Islet precursor cell (in vitro differentiated cells): ENCODE measurements at places on chromosomes 2 and 18.
A peak's percentile ranks its signal among the peaks of the same experiment; 100 is the strongest.

GRCh38 chr2:182068811-182069210, 83.2 kb downstream of the PPP1R1C start:
- no peak for DNase-seq

DNA sequence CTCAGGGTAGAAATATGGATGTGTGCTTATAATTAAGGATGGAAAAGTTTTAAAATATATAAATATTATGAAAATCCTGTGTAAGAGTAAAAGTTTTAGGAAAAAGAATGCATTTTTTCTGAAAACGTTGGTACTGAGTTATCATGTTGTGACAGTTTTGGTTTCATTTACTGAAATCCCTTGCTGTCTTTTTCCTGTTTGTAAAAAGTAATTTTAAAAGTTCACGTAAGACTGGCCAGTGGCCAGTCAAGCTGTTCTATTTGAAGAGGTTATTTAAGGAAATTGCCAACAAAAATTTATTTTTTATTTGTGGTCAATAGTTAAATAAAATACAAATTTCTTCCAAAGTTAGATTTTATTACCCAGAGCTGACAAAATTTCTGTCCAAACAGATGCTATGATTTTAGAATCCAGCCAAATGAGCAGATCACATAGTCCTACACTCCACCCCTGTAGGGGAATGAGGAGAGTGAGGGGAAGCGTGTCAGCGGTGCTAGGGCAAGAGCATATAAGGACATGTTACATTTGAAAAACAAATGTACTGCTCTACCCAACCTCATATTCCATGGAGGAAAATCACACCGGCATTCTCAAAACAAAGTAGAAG, 297.8 kb upstream of the TFPI start:
- DNase-seq: no peak

DNA sequence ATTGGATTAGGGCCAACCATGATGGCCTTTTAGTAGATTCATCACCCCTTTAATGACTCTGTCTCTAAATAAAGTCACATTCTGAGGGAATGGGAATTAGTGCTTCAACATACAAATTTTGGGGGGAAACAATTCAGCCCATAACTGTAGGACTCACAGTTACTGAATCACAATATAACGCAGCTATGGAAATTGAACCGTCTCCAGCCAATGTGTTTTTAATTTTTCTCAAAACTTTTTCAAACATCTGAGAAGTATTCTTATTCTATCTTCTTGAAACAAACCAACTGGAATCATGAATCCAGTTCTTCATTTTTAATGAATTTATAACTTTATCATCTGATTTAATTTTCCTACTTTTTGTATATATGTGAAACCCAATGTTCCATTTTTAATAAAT, 373.1 kb upstream of the SYT4 start:
- DNase-seq: no peak

DNA sequence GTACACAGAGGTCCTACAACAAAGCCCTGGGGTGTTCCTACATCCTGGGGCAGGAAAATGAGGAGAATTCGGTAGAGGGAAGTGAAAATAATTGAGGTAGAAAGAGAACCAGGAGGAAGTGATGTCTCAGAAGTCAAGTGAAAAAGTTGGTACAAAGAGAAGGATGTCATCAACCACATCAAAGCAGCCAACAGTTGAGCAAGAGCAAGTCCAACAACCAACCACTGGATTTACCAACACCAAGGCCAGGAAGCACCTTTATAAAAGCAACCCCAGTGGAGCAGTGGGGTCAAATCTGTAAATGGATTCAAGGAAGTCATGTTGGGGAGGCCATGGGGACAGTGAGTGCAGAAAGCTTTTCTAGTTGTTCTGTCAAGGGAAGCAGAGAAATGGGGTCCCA, 360.4 kb downstream of the ZNF516 start:
- DNase-seq: no peak

- DNase-seq: no peak
Observed at GRCh38 chr2:173099804-173100203, 24.2 kb downstream of the MAP3K20 start.

DNA sequence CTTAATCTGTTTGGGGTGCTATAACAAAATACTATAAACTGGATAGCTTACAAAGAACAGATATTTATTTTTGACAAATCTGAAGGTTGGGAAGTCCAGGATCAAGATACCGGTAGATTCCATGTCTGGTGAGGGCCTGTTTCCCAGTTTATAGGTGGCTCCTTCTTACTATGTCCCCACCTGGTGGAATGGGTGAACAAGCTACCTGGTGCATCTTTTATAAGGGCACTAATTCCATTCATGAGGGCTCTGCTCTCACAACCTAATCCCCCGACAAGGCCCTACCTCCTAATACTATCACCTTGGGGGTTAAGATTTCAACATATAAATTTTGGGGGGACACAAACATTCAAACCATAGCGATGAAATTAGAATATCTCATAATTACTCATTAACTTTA, 15.6 kb upstream of the NEMP2 start:
- DNase-seq: no peak

- peak; percentile 42 for DNase-seq
Observed at GRCh38 chr2:233817361-233817911, 36.9 kb downstream of the HJURP start.

DNA sequence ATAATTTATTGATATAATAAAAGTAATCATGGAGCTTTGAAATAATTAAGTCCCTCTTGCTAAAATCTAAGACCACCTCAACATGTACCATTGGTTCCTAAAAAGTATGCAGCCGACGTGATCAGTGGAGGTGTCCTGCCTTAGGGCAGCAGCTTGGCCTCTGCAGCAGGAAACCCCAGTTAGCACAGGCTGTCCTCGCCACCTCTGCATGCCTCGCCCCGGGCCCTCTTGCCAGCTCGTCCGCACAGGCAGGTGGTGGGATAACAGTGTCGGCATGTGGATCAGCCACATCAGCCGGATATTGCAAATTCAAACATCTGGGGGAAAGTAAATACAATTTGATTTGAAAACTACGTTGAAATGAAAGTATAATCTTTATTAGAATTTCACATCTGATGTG, 22.9 kb downstream of the COA5 start:
- DNase-seq: peak; percentile 42

GRCh38 chr18:58937071-58937886, 72.6 kb downstream of the ZNF532 start:
- no peak for DNase-seq

GRCh38 chr2:48346124-48346536, 183.8 kb upstream of the STON1 start:
- peak; percentile 59 for DNase-seq

- no peak for DNase-seq
Observed at GRCh38 chr2:144405982-144406788, 113.7 kb downstream of the ZEB2 start.

- DNase-seq: peak; percentile 54
Observed at GRCh38 chr2:55966401-55967118, 43.0 kb upstream of the EFEMP1 start.

GRCh38 chr2:38432820-38433606, 55.9 kb upstream of the ATL2 start:
- peak; percentile 63 for DNase-seq

DNA sequence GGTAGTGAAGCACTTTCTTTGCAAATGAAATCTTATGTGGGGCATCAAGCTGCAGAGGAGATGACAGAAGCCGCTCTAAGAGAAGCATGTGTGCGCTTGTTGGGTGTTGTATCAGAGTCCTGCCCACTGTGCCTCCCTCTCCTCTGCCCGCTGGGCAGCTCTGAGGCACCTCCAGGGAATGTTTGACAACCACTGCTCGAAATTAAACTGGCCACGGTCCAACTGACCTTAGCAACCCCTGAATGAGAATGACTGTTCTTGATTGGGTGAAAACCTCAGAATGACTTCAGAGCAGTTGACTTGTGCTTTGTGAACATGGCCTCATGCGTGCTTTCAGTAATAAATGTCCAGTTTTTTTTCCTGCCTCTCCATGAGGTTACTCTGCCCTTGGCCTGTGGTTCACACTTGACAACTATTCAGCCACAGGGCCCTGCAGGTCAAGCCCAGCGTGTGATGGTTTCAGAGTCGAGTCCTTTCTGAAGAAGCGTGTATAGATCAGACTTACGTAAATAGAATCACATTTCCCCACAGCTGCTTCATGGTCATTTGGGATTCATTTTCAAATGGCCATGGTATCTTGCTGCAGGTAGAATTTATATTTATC, 94.9 kb downstream of the SLC4A3 start:
- DNase-seq: peak; percentile 32
